Activated CD4-positive, alpha-beta T cell treated with anti-CD3 and anti-CD28 coated beads, Interleukin-2, amount 10 ng/mL, durations not matched to agents 7 days and 5 days (primary cell): ENCODE measurements at places on chromosomes 3 and 15.

GRCh38 chr3:24180616-24181015 lies 235.5 kb downstream of the NR1D2 start:
- DNase-seq, result no peak

GRCh38 chr3:13727890-13728289 lies 152.0 kb downstream of the WNT7A start:
- no peak for DNase-seq

DNA sequence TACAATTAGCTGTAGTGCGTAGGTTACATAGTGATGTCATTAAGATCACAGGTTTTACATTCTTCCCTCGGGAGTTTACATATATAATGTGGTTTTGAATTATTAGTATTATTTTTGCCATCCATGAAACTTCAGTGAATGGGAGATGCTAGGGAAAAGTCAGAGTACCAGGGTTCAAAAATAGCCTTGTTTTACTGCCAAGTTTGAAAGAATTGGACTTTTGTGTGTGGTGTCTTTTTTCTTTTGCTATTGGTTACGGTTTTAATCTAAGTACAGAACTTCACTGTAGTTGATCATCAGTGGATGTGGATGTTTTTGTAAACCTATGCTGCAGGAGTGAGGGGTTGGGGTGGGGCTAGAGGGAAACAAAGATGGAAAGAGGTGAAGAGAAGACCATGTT lies 20.7 kb downstream of the SLC25A26 start:
- no peak for DNase-seq

GRCh38 chr3:123688241-123688747 lies 103.4 kb upstream of the HACD2 start:
- DNase-seq, result no peak

DNA sequence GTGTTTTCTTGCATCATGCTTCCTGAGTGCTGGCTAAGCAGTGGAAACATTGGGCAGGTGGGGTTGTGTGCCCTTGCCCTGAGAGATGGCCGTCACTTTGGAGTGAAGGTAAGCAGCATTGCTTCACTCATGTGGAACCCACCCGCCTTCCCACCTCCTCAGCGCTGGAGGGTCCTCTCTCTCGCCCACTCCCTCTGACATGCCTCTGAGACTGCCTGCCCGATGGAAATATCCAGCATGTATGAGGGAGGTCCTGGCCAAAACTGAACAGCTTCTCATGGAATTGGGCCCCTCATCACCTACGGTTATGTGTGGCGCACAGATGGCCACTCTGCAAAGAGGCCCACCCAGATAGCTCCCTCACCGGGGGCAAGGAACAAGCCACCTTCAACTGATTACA lies 48.6 kb downstream of the SMAD3 start:
- DNase-seq, result no peak

GRCh38 chr3:158522221-158523136 lies 48.5 kb upstream of the MLF1 start:
- no peak for DNase-seq
